ENCODE measurements at places on chromosomes 6 and 20.

DNA sequence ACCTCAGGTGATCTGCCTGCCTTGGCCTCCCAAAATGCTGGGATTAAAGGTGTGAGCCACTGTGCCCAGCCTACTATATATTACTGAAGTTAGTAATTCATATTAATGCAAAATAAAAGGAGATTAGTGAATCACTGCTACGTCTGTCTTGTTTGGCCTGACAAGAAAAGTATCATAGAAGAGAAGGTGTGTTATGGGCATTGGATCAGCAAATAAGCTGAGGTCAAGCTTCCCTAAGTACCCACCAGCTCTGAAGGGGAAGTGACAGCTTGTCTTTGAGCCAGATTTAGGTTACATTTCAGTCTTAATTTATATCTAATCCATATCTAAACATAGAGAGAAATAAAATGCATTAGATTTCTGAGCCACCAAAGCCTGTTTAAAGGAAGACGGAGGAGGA is 7.1 kb downstream of the SGK1 start:
- DNase-seq, result no peak

- no peak for DNase-seq
Observed at GRCh38 chr6:68635706-68636513, 828 bp downstream of the ADGRB3 start.

DNA sequence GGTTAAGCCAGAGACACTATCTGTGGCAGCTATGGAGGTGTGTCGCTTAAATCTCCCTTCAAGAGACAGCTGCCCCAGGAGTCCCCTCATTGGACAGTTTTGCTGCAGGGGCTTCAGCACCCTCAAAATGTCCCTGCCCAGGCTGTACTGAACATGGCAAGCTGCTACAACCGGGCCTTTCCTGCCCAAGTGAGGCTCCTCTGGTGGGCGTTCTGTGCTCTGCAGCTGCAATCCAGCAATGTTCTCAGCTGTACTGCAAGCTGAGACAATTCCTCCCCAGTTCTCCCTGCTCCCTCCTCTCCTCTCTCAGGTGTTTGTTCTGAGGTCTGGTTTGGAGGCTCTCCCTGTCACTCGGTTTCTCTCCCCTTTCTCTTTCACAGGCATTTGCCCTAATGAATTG is 190.8 kb upstream of the LAMP5 start:
- DNase-seq, result peak; percentile 10

DNA sequence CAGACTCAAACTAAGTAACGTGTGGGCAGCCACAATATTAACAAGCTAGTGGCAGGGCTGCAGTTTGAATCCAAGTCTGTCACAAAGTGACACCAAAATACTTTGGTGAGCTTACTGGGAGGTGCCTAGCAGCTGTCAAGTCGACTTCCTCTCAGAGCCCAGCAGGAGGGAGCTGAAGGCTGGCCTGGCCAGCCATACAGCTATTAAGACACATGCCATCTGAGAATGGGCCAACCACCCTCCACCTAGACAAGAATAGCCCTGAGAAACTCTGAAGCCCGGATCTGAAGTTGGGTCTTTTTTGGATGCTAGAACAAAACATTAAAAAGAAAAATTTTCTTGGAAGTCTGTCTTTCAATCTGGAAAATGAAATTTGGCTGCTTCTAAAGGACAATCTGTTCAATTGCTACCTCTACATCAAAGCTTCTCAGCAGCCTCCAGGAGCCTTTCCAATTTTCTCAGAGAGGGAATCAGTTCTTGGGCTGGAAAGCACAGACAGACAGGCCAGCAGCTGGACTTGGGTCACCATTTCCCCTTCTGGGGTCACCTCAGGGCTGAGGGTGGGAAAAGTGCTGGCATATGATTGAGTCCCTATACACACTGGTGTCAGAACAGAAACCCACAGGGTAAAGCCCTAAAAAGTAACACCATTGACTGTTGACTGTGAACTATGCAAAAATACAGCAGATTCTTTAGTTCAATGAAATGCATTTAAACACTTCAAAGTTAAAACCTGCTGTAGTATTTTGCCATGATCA is 42.9 kb downstream of the UQCC1 start:
- no peak for DNase-seq

GRCh38 chr20:1085492-1086276 is 32.7 kb upstream of the PSMF1 start:
- DNase-seq, result no peak

DNA sequence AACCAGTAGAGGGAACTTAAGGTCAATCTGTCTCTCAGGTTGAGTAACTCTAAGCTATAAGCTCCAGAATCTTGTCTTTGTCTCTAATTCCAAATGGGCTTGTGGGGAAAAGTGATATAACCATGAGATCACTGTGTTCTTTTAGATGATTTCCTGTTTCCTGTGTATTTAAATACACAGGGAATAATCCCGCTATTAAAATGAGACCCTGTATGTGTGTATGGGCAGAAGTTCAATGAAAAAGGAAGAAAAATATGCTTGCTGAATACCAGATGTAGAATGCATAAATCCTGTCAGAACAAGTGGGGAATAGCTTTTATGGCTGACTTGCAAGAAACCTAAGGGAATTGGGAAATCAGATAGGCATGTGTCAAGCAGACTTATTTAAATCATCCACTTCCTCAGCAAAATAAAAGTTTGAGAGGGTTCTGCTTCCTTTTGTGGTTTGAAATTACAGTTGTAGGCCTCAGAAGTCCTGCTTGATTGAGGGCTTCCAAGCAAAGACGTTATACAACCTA is 164.7 kb upstream of the PDE7B start:
- DNase-seq, result no peak

DNA sequence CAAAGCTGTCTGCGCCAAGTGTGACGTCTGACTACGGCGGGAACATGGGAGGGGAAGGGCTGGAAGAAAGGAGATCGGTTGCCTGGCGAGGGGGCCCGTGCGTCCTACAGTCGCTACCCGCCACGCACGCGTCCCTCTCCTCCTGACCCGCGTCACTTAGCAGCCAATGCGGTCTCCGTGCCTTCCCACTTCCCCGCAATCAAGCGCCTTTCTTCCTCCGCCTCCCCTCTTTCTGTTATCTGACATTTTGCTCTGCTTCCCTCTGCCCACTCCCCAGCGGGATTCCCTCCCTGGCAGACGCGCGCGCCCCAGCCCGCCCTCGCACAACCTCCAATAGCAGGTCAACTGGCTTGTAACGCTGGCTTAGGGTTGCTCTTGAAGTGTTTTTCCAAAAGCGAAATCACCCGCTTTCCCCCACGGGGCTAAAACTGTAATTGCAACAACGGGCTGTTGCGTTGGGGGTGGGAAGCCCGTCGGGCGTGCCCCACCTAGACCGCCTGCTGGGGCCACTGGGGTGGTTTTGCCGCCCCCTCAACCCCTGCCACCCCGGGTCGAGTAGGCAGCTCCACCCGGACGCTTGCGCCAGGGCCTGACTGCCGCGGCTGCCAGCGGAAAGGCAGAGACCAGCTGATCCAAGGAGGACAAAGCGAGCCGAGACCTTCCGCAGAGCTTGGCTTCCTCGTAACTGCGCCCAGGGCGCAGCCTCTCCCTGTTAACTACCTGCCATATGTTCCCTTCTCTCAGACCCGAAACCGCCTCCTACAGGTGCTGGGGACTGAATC is 6.2 kb upstream of the SOX4 start:
- DNase-seq, result peak; percentile 53

GRCh38 chr6:167267921-167268401 is 23.2 kb upstream of the UNC93A start:
- no peak for DNase-seq

- no peak for DNase-seq
Observed at GRCh38 chr6:128570680-128571063, 50.3 kb upstream of the PTPRK start.

DNA sequence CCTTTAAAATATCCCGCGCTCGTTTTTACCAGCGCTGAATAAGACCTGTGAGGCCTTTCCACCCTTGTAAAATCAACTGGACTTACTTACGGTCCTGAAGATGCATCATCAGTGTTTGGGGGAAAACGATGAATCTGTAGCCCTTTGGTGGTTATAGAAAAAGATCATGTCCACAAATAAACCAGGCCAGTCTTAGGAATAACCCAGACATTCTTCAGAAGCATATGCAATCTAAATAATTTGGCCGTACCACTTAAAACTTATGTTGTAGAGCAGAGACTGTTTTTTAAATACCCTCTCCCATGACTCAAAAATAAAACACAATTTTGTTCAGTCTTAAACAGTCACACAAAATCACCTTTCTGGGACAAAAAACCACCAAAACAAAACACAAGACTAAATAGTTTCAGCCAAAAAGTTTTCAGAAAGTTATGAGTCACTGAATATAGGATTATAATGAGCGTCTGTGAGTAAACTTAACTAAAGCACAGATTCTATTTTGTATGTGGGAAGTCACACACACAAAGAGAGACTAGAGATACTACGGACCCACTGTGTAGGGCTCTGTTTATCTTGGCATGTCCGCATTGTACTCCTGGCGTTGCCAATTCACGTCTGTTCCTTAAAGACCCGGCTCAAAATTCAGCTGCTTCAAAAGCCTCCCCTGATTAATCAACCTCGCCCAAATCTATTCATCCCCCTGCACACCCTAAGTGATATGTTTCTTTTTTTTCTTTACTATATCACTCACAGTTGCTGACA is 26.5 kb upstream of the SMOC2 start:
- DNase-seq, result no peak

DNA sequence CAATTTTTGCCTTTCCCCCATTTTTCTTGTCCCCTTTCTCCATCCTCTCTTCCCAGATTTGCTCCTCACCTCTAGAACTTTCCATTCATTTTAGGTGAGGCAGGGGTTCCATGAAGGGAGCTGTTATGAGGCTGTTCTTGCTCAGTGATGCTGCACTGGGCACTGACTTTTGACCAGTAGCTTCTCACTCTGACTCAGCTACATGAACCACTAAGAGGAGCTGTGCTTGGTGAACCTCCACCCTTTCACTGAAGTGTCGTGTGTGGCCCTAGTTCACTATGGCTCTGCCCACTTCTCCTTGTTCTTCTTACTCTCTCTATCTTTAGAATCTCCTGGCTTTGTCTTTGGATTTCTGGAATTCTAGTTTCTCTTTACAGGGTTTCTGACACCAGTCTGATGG is 307.1 kb upstream of the RNF24 start:
- no peak for DNase-seq

GRCh38 chr6:93177438-93177837 is 241.9 kb downstream of the EPHA7 start:
- DNase-seq, result no peak

- DNase-seq, result no peak
Observed at GRCh38 chr6:153044295-153044694, 41.8 kb upstream of the MTRF1L start.

DNA sequence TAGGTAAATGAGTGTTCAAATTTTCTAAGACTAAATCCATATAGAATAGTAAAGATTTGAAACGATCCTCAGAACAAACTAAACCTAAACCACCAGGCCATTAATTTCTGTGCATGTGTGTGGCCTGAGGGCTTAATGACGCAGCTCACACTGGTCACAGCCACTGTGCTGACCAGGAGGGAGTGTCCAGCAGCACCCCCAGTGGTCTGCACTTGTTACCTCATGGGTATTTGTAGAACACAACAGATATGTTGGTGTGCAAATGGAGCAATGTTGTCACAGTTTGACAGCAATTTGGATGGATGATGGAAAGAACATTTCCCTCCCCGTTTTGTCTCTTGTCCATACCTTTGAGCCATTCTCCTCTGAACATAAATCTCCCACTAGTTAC is 122.4 kb upstream of the EXOC2 start:
- DNase-seq, result no peak

- DNase-seq, result no peak
Observed at GRCh38 chr6:118710616-118711015, 59.2 kb upstream of the CEP85L start.

DNA sequence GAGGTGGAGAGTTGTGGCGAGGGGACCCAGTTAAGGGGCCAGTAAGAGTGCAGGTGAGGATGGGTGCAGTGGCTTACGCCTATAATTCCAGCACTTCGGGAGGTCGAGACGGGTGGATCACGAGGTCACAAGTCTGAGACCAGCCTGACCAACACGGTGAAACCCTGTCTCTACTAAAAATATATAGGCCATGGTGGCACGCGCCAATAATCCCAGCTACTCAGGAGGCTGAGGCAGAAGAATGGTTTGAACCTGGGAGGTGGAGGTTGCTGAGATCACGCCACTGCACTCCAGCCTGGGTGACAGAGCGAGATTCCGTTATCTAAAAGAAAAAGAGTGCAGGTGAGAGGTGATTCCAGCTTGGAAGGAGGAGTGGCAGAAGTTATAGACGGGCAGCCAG is 28.0 kb downstream of the PPP1R3G start:
- DNase-seq, result no peak

- no peak for DNase-seq
Observed at GRCh38 chr20:61593516-61593915, 341.5 kb downstream of the CDH4 start.

GRCh38 chr6:145031001-145031400 is 704.3 kb downstream of the EPM2A start:
- no peak for DNase-seq

DNA sequence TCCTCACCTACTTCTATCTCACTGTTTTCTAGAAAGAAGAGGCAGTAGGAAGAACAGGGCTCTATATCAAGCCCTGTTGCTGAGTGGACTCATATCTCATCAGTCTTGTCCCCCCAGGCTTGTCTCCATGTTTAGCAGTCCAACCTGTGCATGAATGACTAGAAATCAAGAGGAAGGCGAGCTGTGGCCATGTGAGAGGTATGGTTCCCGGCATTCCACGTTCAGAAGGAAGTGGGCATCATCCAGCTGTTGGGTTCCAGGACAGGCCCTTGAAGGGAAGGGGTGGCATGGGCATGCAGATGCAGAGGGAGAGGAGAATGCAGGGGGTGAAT is 176.6 kb downstream of the MRPL14 start:
- no peak for DNase-seq

- no peak for DNase-seq
Observed at GRCh38 chr6:54646951-54647664, 199.5 kb upstream of the FAM83B start.

GRCh38 chr6:73538116-73538779 is 17.4 kb upstream of the EEF1A1 start:
- DNase-seq, result no peak

GRCh38 chr20:11387189-11387754 is 530.4 kb upstream of the BTBD3 start:
- DNase-seq, result no peak

- peak; percentile 21 for DNase-seq
Observed at GRCh38 chr6:39887692-39888450, 46.4 kb downstream of the MOCS1 start.

DNA sequence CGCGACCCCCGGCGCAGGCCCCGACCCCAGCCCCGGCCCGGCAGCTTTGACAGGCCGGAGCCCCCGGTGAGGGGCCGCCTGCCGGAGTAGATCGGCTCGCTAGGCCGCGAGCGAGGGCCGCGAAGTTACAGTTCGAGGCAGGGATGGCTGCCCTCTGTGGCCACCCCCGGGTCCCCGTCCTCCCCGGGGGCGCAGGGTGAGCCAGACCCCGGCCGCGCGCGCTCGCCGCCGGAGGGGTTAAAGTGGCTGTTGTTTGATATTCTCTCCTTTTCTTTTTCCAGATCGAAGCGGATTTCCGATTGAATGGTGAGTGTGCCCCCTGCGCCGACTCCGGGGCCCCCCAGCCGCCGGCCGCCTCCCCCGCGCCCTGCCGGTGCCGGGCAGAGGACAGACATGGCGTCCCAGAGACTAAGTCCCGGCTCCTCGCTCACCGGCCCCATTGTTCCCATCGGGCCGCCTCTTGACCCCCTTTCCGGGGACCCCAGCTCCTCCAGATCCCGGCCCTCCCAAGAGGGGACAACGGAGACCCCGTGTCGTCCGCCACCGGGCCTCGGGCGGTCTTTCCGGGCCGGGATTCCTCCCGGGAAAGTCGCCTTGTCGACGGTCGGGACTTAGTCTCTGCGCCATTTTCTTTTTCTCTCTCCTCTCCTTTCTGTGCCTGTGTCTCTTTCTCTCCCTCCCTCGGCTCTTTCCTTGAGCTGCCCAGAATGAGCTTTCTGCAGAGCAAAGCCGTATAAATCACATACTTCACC is 704 bp downstream of the TOP1 start:
- DNase-seq, result no peak
